PC-9 (cell line): ENCODE measurements at places on chromosomes 1 and 21. TPM values are rescaled to one million over a fixed set of nuclear protein-coding genes. Genes with fewer than 3 reads are reported as not detected.

The S100A12 gene
- total RNA-seq, result not detected in 2 replicates

GRCh38 chr1:3241236-3241550 lies 172.2 kb downstream of the PRDM16 start:
- no peak for DNase-seq
- H3K27me3 ChIP-seq, result peaks cover 100% of the 10 kb centered on the region
- H3K4me1 ChIP-seq, result no peaks in the 10 kb centered on the region
- H3K4me3 ChIP-seq, result no peak overlapping the region
- no peak overlapping the region for H3K27ac ChIP-seq

GRCh38 chr1:70066711-70067110 lies 138.7 kb downstream of the LRRC40 start:
- no peaks in the 10 kb centered on the region for H3K36me3 ChIP-seq
- DNase-seq, result no peak
- H3K27ac ChIP-seq, result no peak overlapping the region
- no peaks in the 10 kb centered on the region for H3K4me1 ChIP-seq
- H3K27me3 ChIP-seq, result no peaks in the 10 kb centered on the region

GRCh38 chr21:31191553-31191952 lies 152.5 kb downstream of the TIAM1 start:
- no peak for DNase-seq
- H3K27ac ChIP-seq, result no peak overlapping the region
- H3K36me3 ChIP-seq, result no peaks in the 10 kb centered on the region

DNA sequence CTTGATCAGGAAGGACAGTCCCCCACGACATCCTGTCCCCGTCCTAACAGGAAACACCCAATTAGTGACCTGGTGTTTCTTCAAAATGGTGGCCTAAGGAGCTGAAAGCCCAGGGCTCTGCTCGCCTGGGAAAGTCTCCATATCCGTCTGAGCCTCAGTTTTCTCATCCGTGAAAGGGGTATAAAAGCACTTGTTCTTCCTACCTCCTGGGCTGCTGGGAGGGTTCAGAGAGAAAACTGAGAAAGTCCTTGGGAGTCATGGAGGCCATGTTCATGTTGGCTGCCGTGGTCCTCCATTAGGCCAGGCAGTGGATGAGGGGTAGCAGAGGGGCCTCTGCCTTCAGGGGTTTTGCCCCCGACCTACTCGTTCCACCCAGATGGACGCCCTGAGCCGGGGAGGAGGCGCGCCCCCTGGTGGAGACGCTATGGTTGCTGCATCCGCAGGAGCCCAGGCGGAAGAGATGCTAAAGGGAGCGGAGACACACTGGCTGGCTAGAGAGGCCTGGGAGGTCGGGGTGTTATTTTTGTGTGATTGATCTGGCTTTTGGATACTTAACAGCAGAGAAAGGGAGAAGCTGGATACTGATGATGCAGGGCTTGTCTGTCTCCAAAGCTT lies 113.5 kb downstream of the PRDM2 start:
- H3K27ac ChIP-seq, result no peak overlapping the region
- no peaks in the 10 kb centered on the region for H3K27me3 ChIP-seq
- H3K4me3 ChIP-seq, result no peak overlapping the region
- DNase-seq, result no peak
- no peaks in the 10 kb centered on the region for H3K4me1 ChIP-seq

- no peak overlapping the region for H3K27ac ChIP-seq
- DNase-seq, result no peak
- no peak overlapping the region for H3K4me3 ChIP-seq
- peaks cover 8% of the 10 kb centered on the region for H3K4me1 ChIP-seq
These were observed 17.6 kb downstream of the UTP25 start for GRCh38 chr1:209845408-209845725.
